Stimulated activated CD8-positive, alpha-beta memory T cell treated with anti-CD3 and anti-CD28 coated beads, Interleukin-12 subunit alpha, Interleukin-12 subunit beta, amount 100 ng/mL, for 1 hour (primary cell): ENCODE measurements at places on chromosomes 16 and 17.

- DNase-seq = no peak
Observed at GRCh38 chr17:3553419-3554401, 3.9 kb downstream of the TRPV3 start.

DNA sequence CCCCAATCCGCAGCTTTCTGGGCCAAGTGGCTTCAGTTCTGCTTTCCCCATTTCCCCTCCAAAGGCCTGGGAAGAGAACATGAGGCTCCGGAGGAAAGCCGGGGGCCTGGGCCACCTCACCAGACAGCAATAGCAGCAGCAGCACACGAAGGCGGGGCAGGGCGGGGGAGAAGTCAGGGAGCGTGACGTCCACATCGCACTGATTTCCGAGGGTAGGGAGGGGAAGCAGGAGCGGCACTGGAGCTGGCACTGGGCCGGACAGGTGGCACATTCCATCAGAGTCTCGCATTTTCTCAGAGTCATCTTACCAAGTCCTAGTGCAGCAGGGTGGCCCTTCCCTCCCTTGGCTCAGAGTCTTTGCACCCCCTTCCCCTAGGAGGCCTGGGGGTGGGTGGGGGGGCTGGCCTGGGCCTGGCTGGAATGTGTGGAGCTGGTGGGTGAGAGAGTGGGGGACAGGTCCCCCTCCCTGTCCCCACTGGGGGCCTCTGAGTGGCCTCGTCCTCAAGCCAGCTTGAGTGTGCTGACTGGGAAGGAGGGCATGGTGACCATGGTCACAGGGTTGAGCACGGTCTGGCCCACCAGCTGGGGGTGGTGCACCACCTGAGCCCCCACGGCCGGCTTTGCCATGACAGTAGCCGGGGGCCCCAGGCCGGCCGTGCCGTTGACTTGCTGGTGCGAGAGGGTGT is 14.3 kb downstream of the MNT start:
- no peak for DNase-seq

DNA sequence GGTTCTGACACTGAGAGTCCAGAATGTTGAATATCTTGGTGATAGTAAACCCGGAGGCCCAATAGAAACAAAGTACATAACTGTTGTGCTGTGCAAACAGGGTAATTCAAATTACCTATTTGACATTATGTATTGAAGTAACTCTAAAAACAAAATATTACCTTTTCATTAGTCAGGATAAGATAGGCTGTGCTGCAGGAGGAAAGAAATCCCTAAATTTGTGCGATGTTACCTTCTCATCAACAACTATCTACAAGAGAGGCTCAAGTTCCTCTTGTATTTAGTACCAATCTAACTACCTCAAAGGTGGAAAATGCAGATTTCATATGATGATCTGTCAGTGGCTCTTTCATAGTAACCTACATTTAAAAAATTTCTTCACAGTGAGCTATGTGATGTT is 367.2 kb downstream of the ZFHX3 start:
- no peak for DNase-seq

DNA sequence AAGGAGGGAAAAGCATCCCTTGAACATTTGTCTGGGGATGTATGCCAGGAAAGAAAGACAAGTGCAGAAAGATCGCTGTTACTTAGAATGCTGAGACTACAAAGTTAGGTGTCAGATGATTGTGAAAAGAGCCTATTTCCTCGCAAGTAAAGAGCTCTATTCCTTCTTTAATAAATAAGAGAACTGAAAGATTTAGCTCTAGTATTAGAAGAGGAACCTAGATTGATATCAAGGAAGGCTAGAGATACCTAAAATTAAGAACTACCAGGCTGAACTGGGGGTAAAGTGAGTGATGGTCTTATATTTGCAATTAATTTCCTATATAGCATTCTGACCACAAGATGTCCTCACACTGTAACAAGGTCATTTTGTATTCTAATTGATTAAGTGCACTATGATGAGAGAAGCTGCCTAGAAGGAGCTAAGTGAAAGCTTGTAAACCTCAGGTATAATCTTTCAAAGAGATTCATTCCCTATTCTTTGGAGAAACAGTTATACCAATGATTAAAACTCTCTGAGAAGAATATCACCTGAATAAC is 62.3 kb downstream of the SSH2 start:
- no peak for DNase-seq

- no peak for DNase-seq
Observed at GRCh38 chr17:55284944-55285339, 20.2 kb downstream of the HLF start.
